ENCODE measurements at places on chromosomes 7 and 10.

DNA sequence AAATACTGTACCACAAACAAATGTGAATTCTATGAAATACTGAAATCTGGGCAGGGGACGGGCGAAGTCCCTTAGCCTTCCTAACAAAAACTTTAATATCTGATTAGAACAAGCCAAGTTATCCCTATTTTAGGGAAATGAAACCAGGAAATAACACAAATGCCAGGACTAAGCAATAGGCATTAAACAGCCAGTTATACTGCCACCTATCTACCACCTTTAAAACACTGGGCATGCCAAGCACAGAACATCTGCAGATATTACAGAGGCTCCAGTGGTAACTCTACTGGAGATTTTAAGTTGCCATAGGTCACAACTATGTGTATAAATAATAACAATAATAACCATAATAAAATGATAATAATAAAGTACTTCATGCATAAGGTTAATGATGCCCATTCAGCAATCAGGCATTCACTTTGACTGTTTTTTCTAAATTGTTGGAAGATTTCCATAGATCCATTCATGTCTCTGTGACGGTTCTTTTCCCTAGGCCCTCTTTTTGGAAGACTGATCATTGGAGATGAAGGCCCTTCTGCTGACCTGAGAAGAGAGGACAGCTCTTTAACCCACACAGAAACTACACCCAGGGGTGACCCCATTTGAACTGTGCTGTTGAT lies 195.7 kb downstream of the CACNA2D1 start:
- no peak for DNase-seq

GRCh38 chr7:34130558-34131295 lies 225.4 kb downstream of the BMPER start:
- no peak for DNase-seq

- DNase-seq, result no peak
Observed at GRCh38 chr10:51314481-51314880, 240.2 kb downstream of the PRKG1 start.

- peak; percentile 4 for DNase-seq
Observed at GRCh38 chr7:74193054-74193453, 16.8 kb upstream of the LAT2 start.

DNA sequence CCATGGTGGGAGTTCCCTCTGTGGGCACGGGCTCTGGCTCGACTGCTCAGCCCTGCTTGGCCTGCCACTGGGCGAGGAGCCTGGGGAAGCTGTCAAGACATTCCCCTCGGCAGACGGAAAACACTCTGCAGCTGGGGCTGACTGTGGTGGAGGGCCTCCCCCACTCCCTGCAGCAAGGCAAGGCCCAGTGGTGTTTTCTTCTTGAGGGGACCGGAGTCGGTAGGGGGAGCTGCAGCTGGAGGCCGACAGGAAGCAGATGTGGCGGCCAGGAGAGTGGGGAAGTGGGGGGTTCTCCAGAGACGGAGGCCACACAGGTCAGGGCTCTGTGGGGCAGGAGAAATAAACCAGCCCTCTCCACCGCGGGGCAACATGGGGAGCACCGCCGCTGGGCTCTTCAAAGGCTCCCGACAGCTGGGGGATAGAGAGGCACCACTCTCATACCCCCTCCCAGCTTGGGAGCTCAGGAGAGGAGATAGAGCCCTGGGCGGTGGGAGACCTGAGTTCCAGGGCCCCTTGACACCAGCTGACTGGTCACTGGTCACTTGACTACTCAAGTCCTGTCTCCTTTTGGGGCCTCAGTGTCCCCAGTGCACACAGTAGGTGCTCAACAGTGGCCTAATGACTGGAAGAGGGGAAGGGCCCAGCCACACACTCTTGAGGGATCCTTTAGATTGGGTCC lies 43.4 kb downstream of the PPIF start:
- DNase-seq, result peak; percentile 49

GRCh38 chr7:41972270-41972669 lies 264.7 kb downstream of the GLI3 start:
- no peak for DNase-seq

Data from RWPE2 (cell line).